ENCODE measurements at places on chromosomes 7 and 10.

- H3K4me1 ChIP-seq, result no peaks in the 10 kb centered on the region
- no peaks in the 10 kb centered on the region for H3K27me3 ChIP-seq
- H3K36me3 ChIP-seq, result no peaks in the 10 kb centered on the region
- DNase-seq, result no peak
- H3K4me3 ChIP-seq, result no peak overlapping the region
Measured at GRCh38 chr7:47576866-47577306, 5.0 kb downstream of the TNS3 start.

GRCh38 chr10:117928281-117928680 lies 118.5 kb downstream of the RAB11FIP2 start:
- no peak for DNase-seq
- H3K27ac ChIP-seq, result no peak overlapping the region
- no peaks in the 10 kb centered on the region for H3K27me3 ChIP-seq

DNA sequence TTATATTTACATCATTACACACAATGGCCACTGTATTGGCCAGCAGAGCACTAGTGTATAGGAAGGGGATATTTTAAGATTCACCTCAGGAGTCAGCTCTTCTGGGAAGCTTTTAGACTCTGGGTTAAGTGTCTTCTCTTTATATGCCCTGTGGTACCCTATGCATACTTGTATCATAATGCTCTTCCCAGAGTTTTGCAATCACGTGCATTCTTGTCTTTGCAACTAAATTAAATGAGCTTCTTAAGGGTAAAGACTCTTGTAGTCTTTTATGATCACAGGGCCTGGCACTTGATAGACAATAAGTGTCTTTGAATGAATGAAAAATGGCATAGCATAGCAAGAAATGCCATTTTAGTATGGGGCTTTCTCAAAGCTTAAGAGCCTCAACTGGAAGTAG lies 35.4 kb upstream of the ARMS2 start:
- peaks cover 91% of the 10 kb centered on the region for H3K4me1 ChIP-seq
- no peak overlapping the region for H3K4me3 ChIP-seq
- no peak for DNase-seq
- no peaks in the 10 kb centered on the region for H3K27me3 ChIP-seq
- H3K36me3 ChIP-seq, result no peaks in the 10 kb centered on the region
- H3K27ac ChIP-seq, result no peak overlapping the region

DNA sequence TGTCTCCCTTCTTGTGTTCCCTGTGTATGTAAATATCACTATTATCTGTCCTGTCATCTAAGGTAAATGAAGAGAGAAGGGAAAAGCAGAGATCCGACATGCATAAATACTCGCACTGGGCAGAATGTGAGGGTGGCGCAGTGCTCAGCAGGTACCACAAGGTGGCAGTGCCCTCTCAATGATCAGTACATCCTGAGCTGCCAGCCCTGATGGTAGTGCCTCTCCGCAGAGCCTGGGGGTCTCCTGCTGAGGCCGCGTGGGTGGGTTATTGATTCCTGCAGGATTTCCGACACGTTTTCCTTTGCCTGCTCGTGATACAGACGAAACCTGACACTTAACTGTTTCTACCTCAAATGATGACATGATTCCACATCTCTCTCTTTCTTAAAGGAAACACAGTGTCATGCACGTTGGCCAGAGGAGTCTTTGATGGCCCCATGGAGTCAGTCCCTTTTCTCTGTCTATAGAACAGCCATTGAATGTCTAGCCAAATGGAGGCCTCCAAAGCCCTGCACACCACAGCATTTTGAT lies 19.8 kb downstream of the RGR start:
- no peak overlapping the region for H3K27ac ChIP-seq
- no peaks in the 10 kb centered on the region for H3K4me1 ChIP-seq

DNA sequence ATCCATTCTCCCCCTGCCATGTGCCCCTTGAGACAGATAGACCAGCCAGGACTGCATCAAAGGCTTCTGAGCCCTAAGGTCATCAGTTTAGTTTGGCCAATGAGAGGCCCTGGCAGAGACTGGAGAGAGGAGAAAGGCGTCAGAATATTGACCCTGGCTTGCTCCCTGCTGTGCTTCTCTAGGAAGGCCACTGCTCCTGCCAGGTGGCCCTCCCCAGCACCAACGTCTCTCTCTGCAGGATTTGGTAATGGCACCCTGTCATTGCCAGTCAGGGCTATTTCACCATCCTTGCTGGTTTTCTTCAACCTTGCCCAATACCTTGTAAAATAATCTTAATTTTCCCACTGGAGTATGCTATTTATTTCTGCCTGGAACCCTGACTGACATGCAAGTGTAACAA lies 38.8 kb upstream of the ZRANB1 start:
- H3K4me3 ChIP-seq, result no peak overlapping the region
- H3K36me3 ChIP-seq, result no peaks in the 10 kb centered on the region
- no peaks in the 10 kb centered on the region for H3K4me1 ChIP-seq
- H3K27me3 ChIP-seq, result no peaks in the 10 kb centered on the region
- no peak overlapping the region for H3K27ac ChIP-seq
- no peak for DNase-seq

DNA sequence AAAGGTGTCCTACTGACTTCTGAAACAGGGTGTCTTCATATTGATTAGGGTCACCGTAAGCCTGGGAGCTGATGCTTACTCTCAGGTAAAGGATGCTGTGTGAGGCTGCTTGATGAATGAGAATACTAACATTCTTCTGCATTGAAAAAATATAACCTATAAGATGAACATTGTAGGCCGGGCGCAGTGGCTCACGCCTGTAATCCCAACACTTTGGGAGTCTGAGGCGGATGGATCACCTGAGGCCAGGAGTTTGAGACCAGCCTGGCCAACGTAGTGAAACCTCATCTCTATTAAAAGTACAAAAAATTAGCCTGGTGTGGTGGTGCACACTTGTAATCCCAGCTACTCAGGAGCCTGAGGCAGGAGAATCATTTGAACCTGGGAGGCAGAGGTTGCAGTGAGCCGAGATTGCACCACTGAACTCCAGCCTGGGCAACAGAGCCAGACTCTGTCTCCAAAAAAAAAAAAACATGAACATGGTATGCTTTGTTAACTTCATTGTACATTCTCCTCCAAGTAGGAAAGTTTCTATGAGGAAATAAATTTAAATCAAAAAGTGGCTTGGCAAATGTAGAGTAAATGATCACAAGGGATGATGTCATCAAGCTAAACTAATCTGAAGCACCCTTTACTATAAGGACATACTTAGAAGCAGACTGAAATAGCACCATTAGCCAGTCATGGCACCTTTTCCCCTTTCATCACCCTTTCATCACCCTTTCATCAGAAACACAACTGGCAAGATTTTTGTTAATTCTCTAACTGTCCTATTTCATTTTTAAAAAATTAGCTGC lies 1.5 kb upstream of the BRAF start:
- no peak overlapping the region for H3K27ac ChIP-seq
- H3K4me3 ChIP-seq, result no peak overlapping the region
- peaks cover 22% of the 10 kb centered on the region for H3K4me1 ChIP-seq
- no peaks in the 10 kb centered on the region for H3K36me3 ChIP-seq
- H3K27me3 ChIP-seq, result no peaks in the 10 kb centered on the region

DNA sequence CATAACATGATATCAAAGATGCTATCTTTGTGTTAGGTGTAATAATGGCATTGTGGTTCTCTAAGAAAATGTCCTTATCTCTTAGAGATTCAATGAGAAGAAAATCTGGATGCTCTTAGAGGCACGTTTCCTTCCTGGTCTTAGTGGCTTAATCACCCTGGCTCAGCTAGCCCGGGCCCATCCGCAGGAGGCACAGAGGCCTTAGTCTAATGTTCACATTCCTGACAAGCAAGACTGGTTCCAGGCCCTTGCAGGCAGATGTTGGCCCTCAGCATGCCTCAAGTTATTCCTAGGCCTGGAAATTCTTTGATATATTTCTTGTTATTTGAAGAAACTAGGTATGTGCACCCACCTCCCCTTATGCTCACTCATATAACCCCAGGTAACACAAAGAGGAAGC lies 357.6 kb downstream of the SFMBT2 start:
- no peaks in the 10 kb centered on the region for H3K27me3 ChIP-seq
- no peak overlapping the region for H3K27ac ChIP-seq
- no peak for DNase-seq
- no peaks in the 10 kb centered on the region for H3K36me3 ChIP-seq
- H3K4me1 ChIP-seq, result no peaks in the 10 kb centered on the region
- H3K4me3 ChIP-seq, result no peak overlapping the region

- no peaks in the 10 kb centered on the region for H3K27me3 ChIP-seq
- H3K4me3 ChIP-seq, result no peak overlapping the region
- DNase-seq, result no peak
- no peaks in the 10 kb centered on the region for H3K36me3 ChIP-seq
- no peaks in the 10 kb centered on the region for H3K4me1 ChIP-seq
Measured at GRCh38 chr10:71584902-71585563, 134.5 kb downstream of the C10orf105 start.

- no peaks in the 10 kb centered on the region for H3K36me3 ChIP-seq
- no peaks in the 10 kb centered on the region for H3K27me3 ChIP-seq
- DNase-seq, result no peak
- no peak overlapping the region for H3K4me3 ChIP-seq
- H3K27ac ChIP-seq, result no peak overlapping the region
Measured at GRCh38 chr10:128440513-128441160, 314.4 kb upstream of the MKI67 start.

- no peak overlapping the region for H3K27ac ChIP-seq
- no peaks in the 10 kb centered on the region for H3K27me3 ChIP-seq
- no peaks in the 10 kb centered on the region for H3K4me1 ChIP-seq
- H3K36me3 ChIP-seq, result no peaks in the 10 kb centered on the region
Measured at GRCh38 chr10:12299222-12299965, 50.0 kb upstream of the CAMK1D start.

GRCh38 chr7:90850066-90850465 lies 253.9 kb downstream of the CDK14 start:
- no peaks in the 10 kb centered on the region for H3K27me3 ChIP-seq
- DNase-seq, result no peak
- H3K4me1 ChIP-seq, result no peaks in the 10 kb centered on the region
- no peak overlapping the region for H3K27ac ChIP-seq
- no peaks in the 10 kb centered on the region for H3K36me3 ChIP-seq

DNA sequence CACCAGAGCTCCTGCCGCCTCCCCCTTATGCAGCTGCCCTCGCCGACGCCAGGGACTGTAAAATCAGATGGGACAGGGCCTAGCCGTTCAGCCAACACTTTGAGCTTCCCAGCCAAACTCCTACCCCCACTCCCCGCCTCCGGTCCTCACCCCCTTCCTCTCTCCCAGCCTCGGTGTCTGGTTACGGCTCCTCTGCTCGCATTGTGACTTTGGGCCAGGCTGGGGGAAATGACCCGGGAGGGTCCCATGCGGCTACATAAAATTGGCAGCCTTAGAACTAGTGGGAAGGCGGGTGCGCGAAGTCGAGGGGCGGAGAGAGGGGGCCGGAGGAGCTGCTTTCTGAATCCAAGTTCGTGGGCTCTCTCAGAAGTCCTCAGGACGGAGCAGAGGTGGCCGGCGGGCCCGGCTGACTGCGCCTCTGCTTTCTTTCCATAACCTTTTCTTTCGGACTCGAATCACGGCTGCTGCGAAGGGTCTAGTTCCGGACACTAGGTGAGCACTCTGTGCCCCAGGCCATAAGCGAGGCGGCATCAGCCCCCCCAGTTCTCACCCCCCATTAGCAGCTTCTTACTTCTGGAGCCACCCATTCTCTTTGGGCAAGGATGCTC lies at the start of gene KAZALD1:
KAZALD1 (plus strand) TSS at position 366 of the 608 bp plus-strand sequence. CDS start 604 bp downstream, outside the sequence.
- no peaks in the 10 kb centered on the region for H3K36me3 ChIP-seq
- peak within 1 kb of the TSS; percentile 77 for H3K27ac ChIP-seq
- DNase-seq, result peak; percentile 49
- H3K4me1 ChIP-seq, result peaks cover 31% of the 10 kb centered on the region
- peak within 1 kb of the TSS; percentile 95 for H3K4me3 ChIP-seq
- H3K27me3 ChIP-seq, result peaks cover 39% of the 10 kb centered on the region

DNA sequence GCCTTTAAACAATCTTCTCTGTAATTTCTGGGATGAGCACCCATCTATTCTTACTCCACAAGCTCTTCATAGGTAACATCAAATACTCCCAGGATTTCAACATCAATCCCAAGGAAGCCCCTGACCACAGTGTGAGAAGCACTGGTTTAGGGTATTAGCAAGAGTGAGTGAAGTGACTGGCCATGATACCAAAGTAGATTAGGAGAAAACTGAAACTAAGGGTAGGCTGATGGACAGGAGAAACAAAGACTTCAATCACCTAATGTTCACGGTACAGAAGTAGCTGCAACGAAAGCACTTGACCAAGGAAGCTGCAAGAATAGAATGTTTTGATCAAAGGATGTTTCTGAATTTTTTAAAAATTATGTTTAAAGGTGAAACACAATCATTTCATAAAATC lies 49.8 kb downstream of the LMBR1 start:
- H3K4me1 ChIP-seq, result no peaks in the 10 kb centered on the region
- DNase-seq, result no peak
- H3K36me3 ChIP-seq, result no peaks in the 10 kb centered on the region
- no peak overlapping the region for H3K4me3 ChIP-seq
- H3K27ac ChIP-seq, result no peak overlapping the region
- H3K27me3 ChIP-seq, result no peaks in the 10 kb centered on the region

DNA sequence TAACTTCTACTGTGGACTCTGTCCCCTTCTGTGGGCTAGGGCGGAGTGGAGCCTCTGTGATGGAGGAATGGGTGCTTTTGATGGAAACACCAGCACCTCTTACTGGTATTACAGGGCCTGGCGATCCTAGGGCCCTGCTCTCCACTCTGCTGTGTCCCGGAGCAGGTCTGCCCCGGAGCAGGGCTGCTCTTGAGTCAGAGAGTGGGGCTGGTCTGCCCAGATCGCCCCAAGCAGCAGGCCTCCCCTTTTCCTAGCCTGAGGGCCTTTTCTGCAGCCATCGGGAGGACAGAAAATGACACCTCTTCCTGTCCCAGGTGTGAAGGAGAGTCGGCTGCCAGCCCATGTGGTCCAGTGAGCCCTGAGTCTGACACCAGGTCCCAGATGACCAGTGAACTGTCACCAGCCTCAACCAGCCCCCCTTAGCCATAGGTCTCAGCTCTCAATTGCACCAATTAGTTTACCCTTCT lies 1.4 kb downstream of the ZNF282 start:
- DNase-seq, result no peak
- no peaks in the 10 kb centered on the region for H3K27me3 ChIP-seq
- peaks cover 16% of the 10 kb centered on the region for H3K4me1 ChIP-seq
- peak overlapping the region; percentile 89 for H3K27ac ChIP-seq
- peak overlapping the region; percentile 88 for H3K4me3 ChIP-seq

- no peak overlapping the region for H3K4me3 ChIP-seq
- no peak for DNase-seq
- no peaks in the 10 kb centered on the region for H3K27me3 ChIP-seq
- no peaks in the 10 kb centered on the region for H3K36me3 ChIP-seq
Measured at GRCh38 chr10:98880971-98881370, 354.7 kb downstream of the HPSE2 start.

GRCh38 chr7:127536741-127537140 lies 48.7 kb downstream of the GCC1 start:
- DNase-seq, result no peak
- H3K27me3 ChIP-seq, result peaks cover 11% of the 10 kb centered on the region
- H3K27ac ChIP-seq, result no peak overlapping the region
- H3K4me3 ChIP-seq, result no peak overlapping the region
- no peaks in the 10 kb centered on the region for H3K4me1 ChIP-seq

GRCh38 chr10:57723305-57723704 lies 544.4 kb downstream of the IPMK start:
- no peaks in the 10 kb centered on the region for H3K36me3 ChIP-seq
- no peaks in the 10 kb centered on the region for H3K27me3 ChIP-seq
- no peak for DNase-seq
- no peaks in the 10 kb centered on the region for H3K4me1 ChIP-seq
- H3K4me3 ChIP-seq, result no peak overlapping the region

GRCh38 chr7:55246171-55246570 lies 119.0 kb upstream of the LANCL2 start:
- DNase-seq, result no peak
- no peaks in the 10 kb centered on the region for H3K36me3 ChIP-seq
- H3K27me3 ChIP-seq, result no peaks in the 10 kb centered on the region
- H3K4me1 ChIP-seq, result no peaks in the 10 kb centered on the region

Data from CD8-positive, alpha-beta memory T cell (primary cell).